GM23338 (cell line): ENCODE measurements at places on chromosomes 5 and 9. TPM values are rescaled to one million over a fixed set of nuclear protein-coding genes. Genes with fewer than 3 reads are reported as not detected.

- no peak for DNase-seq
These were observed 943.1 kb downstream of the NR2F1-AS1 start for GRCh38 chr5:92637960-92638359.

GRCh38 chr9:31372799-31373587 is 1011.5 kb upstream of the ACO1 start:
- DNase-seq, result no peak

GRCh38 chr9:36840898-36841536 is 193.1 kb downstream of the PAX5 start:
- DNase-seq, result no peak

DNA sequence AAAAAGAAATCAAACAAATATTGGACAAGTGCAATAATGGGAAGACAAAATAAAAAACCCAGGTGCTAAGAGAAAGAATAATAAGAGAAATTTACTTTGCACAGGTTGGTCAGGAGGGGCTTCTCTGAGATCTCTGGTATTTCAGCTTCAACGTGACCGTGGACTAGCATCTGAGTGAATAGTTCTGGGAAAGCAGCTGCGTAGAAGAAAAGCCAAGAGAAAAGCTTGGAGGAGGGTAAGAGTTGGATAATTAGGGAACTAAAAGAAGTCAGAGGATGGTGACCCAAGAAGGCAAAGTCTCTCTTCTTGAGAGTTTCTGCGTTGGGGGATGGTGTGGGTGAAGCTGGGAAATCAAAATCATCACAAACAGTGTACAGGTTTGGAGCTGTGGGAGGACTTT is 41.6 kb downstream of the YIPF5 start:
- DNase-seq, result no peak

GRCh38 chr5:91146230-91146629 is 236.9 kb downstream of the ARRDC3 start:
- no peak for DNase-seq

- no peak for DNase-seq
These were observed 43.7 kb downstream of the PSD2 start for GRCh38 chr5:139839232-139839815.

DNA sequence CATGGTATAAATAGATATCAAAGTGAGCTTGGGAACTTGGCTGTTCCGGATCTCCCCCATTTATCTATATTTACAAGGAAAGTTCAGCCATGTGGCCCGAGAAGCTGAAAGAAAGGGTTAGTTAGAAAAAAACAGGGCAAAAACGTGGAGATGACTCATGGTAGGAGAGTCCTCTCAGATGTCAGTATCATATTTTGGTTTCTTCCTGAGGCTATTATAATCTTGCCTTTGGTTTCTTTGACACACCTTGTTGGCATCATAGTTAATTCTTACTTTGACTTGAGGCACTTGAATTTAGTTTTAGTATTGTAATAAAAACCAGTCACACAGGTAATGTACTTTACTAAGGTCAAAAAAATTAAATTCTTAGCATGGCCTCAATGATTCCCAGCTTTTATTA is 59.9 kb downstream of the GABRA6 start:
- no peak for DNase-seq

DNA sequence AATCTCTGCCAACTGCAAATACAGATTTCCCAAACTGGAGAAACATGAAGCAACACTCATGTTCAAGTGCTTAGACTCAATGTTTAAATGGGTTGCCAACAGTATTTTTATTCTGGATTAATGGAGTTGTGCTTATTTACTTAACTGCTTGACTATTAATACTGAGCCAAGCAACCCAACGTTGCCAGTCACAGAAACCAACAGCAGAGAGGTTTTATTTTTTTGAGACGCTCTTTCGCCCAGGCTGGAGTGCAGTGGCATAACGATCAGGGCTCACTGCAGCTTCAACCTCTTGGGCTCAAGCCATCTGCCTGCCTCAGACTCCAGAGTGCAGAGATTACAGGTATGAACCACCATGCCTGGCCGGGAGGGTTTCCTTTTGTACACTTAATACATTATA is 8.5 kb upstream of the TMEM268 start:
- DNase-seq, result no peak

- peak; percentile 91 for DNase-seq
These were observed 337.4 kb upstream of the PUM3 start for GRCh38 chr9:3181049-3181953.

- no peak for DNase-seq
These were observed 38.7 kb upstream of the IL17B start for GRCh38 chr5:149417711-149418368.

GRCh38 chr9:130450344-130451003 is 5.7 kb downstream of the ASS1 start:
- peak; percentile 53 for DNase-seq

DNA sequence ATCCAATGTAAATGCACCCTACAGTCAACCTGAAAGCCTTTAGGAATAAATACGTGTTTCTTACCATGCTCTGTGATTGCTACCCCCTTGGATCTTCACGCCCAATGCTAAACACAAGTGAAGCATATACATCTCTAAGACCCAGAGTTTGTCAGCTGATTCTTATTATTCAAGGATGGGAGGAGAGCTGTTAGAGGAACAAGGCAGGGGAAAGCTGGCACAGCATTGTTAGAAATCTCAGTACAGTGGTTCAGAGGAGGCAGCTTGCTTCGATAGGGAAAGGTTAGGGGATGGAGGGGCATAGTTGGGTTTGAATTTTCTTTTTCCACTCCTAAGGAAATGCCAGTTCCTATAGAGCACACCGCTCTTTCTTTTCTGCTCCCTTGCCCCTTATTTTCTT is 16.7 kb upstream of the TAF11L2 start:
- DNase-seq, result no peak

GRCh38 chr9:35510754-35511428 is 21.0 kb downstream of the RUSC2 start:
- DNase-seq, result no peak

DNA sequence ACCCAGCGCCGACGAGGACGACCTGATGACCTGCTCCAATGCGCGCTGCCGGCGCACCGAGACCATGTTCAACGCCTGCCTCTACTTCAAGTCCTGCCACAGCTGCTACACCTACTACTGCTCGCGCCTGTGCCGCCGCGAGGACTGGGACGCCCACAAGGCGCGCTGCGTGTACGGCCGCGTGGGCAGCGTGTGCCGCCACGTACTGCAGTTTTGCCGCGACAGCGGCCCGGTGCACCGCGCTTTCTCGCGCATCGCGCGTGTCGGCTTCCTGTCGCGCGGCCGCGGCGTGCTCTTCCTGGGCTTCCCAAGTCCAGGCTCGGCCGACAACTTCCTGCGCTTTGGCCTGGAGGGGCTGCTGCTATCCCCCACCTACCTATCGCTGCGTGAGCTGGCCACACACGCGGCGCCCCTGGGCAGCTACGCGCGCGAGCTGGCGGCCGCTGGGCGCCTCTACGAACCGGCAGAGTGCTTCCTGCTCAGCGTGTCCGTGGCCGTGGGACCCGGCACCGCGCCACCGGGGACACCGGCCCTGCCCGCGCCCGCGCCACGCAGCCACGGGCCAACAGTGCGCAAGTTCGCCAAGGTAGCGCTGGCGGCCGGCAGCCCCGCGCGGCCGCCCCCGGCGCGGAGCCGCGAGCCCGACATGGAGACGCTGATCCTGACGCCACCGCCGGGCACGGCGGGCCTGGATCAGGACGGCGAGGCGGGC is 2.7 kb upstream of the PHPT1 start:
- no peak for DNase-seq

- DNase-seq, result peak; percentile 57
These were observed 48.2 kb downstream of the ANXA1 start for GRCh38 chr9:73199886-73200285.

DNA sequence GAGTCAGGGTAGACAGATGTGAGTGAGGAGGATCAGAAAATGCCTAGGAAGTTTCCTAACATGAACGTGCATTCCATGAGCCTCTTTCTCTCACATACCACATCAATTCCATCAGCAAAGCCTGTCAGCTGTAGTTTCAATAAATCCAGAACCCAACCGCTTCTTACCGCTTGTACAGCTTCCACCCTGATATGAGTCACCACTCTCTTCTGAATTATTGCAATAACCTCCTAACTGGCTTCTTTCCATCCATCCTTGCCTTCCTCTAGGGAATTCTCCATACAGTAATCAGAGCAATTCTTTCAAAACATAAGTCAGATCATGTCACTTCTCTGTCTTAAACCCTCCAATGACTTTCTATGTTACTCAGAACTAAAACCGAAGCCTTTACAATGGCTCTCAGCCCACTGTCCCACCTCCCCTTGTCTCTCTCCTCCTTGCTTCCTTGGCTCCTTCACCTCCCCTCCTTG is 8.1 kb upstream of the RAD23B start:
- no peak for DNase-seq

DNA sequence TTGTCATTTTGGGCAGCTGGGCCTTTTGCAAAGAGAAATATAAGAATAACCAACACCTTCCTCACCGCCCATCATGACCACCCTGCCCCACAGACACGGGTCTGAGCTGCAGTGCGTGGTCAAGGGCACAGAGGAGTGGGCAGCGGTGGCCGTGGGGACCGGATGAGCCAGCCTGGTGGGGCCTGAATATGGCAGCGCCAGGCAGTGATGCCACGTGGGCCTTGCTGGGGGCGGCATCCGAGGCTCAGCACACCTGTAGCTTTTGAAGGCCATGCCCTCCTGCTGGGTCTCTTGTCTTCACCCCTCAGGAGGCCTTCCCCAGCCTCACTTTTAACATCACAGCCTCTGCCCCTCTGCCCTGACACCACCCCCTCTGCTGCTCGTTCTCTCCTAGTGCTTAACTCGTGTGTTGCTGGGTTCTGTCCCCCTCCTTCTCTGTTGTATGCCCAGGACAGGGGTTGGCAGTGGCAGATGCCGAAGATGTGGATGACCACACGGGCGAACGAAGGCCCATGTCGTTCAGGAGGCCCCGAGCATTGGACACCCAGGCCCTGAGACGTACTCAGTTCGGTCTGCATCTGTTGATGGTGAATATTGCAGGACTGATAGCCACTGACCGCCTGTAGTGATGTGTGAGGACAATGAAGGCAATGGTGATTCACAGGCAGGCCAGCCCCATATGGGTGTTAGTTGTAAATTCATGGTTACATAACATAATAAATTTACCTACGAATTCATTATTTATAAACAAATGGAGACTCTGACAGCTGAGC is 46.0 kb downstream of the AHRR start:
- no peak for DNase-seq

DNA sequence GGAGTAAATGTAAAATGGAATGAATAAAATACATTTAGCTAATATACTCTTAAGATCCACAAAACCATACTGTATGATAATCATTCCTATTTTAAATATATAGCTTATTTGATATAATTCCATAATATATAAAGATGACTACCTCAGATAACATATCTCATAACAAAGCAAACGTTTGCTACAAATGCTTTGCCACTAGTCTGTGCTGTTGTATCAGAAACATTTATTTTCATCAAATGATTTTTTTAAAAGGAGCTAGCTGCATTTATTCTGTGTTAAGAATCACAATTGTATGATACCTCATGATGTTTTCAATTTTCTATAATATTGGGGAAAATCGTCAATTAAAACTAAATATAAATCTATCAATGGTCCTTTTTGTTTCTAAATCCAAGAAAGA is 567.2 kb downstream of the PTPRD start:
- peak; percentile 46 for DNase-seq

DNA sequence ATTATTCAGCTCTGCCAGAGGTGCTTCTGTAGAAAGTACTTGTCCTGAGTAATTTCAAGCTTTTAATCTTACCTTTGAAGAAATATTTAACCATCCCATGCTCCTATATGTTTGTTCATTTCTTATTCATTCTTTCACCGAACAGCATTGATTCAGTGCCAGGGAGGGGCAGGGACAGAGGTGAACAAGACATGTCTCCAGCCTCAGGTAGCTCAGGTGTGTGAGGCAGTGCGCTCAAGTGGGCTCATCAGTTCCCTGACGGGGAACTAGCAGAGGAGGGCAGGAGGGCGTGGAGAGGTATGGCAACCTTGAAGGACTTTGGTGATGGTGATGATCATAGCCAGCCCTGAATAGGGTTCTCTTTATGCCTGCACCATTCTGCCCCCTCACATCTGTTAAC is 25.9 kb downstream of the ERGIC1 start:
- no peak for DNase-seq

- DNase-seq, result no peak
These were observed 421.4 kb upstream of the WWC1 start for GRCh38 chr5:167870055-167870454.

DNA sequence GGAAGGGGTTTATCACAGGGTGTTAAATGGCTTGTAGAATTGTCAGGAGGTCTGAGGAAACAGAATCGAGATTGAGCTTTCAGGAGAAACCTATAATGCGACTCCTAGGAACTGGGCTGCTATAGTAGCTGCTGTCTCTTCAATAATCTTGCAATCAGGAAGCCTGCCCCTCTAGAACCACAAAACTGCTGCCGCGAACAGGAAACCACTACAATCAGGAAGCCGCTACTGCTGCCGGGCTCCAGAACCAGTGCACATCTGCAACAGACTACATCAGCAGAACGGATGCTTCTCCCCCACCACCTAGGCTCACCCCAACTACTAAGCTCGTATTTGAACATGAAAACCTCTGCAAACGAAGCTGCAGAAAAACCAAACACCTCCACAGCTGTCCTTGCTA is 31.6 kb downstream of the TNFSF8 start:
- DNase-seq, result no peak

DNA sequence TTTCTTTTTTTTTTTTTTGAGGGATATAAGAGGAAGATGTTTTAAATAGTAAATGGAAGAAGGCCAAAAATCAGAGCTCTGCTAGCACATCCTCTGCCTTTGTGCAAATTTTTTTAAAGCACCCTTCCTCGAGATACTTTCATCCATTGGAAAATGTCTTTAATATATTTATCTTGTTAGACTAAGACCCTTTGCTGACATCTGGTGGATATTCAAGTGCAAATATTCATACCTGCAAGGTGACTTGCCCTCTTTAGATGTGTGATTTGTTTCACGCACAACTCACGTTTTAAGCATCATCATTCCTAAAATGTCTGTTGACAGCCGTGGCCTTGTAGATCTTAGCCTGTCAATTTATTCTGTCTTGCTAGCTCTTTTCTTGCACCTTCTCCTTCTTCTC is 258.5 kb downstream of the AGTPBP1 start:
- DNase-seq, result peak; percentile 29

DNA sequence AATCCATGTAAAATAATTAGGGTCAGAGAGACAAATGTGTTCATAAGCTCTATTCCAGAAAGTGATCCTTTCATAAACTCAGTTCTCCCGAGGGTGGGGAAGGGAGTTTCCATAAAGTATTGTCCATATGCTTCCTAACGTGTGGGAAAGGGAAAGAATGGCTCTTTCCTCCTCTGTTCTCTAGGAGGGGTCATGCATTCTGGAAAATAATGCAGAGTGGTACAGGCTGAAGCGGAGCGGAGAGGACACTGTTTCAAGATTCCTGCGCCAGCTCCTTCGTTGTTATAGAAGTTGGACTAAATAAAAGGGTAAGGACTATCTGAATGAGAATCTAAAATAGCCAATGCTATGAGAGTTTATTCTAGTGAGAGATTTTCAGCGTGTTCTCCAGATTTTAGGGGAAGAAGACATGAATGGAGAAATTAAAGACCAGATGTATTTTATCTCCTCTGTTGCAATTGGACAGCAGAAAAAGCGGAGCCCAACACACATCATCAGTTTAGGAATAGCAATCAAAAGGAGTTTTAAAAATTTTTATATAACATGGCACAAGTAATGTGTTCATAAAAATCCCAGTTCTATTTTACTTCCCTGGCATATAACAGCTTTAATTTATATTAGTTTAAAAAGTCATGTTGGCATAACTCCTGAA is 166.9 kb upstream of the MPDZ start:
- no peak for DNase-seq

The ARL14EPL gene
- not detected in 2 replicates for total RNA-seq

The KCNV2 gene
- total RNA-seq, result not detected in 2 replicates

The OMD gene
- not detected in 2 replicates for total RNA-seq

The PCDHGB2 gene
- 5.0 and 5.8 TPM in 2 replicates for total RNA-seq

The LOX gene
- 1.2 and 1.8 TPM in 2 replicates for total RNA-seq

The ECM2 gene
- total RNA-seq, result not detected in 2 replicates

The NTRK2 gene
- total RNA-seq, result 0.03 TPM in 1 of 2 replicates, not detected in the other
